Left ventricle myocardium superior (tissue), 1 donor: ENCODE measurements at places on chromosomes 1 and 21.

- no peak for DNase-seq
Measured at GRCh38 chr1:1222575-1223225, 8.7 kb upstream of the TNFRSF4 start.

- peak; percentile 71 for DNase-seq
Measured at GRCh38 chr1:159881622-159882526, 18.1 kb downstream of the CFAP45 start.

GRCh38 chr1:22971611-22972405 lies 858 bp downstream of the LACTBL1 start:
- DNase-seq = no peak

- no peak for DNase-seq
Measured at GRCh38 chr1:147634645-147635044, 35.7 kb downstream of the ACP6 start.

GRCh38 chr1:59046134-59046533 lies 250.8 kb upstream of the FGGY start:
- no peak for DNase-seq

GRCh38 chr1:197585809-197586208 lies 189.5 kb downstream of the DENND1B start:
- no peak for DNase-seq
